ENCODE measurements at places on chromosomes 6 and 20.
A peak's percentile ranks its signal among the peaks of the same experiment; 100 is the strongest.

DNA sequence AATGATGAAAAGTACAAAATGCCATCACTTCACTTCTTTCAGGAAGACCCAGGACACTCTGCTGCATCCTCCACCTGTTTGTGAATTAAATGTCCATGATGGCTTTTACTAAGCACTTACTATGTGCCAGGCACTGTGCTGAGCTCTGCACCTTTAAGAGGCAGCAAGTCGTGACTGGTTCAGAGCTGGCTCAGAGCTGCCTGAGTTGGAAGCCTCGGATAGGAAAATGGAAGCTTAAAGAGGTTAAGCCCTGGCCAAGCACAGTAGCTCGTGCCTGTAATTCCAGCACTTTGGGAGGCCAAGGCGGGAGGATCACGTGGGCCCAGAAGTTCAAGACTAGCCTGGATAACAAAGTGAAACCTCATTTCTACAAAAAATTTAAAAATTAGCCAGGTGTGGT, 95.6 kb downstream of the SNX5 start:
- H3K4me1 ChIP-seq, result peaks cover 11% of the 10 kb centered on the region
- no peak overlapping the region for H3K4me3 ChIP-seq
- H3K27me3 ChIP-seq, result peaks cover 17% of the 10 kb centered on the region

GRCh38 chr20:5072756-5073659, 46.8 kb downstream of the PCNA start:
- DNase-seq, result no peak
- H3K36me3 ChIP-seq, result no peaks in the 10 kb centered on the region
- H3K27ac ChIP-seq, result no peak overlapping the region
- no peaks in the 10 kb centered on the region for H3K27me3 ChIP-seq
- H3K4me3 ChIP-seq, result no peak overlapping the region
- H3K4me1 ChIP-seq, result peaks cover 14% of the 10 kb centered on the region

DNA sequence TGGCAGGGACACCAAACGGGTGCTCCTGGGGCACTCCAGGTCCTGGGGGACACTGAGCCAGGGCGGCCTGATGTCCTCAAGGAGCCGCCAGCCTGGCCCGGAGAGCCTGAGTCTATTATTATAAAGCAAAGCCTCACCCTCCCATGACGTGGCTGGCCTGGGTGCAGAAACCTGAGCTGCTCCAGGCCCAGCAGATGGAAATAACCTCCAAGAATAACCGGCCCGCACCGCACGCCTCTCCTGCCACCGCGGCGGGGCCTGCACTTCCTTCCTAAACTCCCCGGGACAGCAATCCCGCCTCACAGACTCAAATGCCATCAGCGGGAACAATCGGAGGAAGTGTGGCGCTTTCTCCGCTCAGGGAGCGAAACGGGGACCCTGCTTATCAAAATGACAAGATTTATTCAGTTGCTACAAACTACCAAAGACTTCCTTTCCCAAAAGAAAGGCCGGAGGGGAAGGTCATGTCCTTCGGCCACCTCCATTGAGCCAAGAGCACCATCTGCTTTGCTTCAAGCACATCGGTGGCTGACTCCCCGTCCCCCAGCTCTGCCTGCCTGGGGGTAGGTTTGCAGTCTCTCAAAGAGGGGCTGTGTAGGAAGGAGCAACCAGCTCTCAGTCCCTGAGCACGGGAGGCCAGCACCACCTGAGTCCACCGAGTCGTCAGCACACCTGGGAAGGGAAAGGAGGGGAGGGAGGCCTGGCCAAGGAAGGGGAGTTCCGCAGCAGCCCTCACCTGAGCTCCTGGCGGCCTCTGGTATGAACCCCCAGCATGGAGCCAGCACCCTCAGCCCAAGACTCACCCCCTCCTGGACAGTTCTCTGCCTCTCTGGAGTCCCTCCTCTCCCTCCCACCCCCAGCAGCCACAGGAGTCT, 78.6 kb upstream of the QKI start:
- no peaks in the 10 kb centered on the region for H3K36me3 ChIP-seq
- no peak for DNase-seq
- H3K4me3 ChIP-seq, result no peak overlapping the region
- H3K4me1 ChIP-seq, result no peaks in the 10 kb centered on the region
- peaks cover 8% of the 10 kb centered on the region for H3K27me3 ChIP-seq
- no peak overlapping the region for H3K27ac ChIP-seq

DNA sequence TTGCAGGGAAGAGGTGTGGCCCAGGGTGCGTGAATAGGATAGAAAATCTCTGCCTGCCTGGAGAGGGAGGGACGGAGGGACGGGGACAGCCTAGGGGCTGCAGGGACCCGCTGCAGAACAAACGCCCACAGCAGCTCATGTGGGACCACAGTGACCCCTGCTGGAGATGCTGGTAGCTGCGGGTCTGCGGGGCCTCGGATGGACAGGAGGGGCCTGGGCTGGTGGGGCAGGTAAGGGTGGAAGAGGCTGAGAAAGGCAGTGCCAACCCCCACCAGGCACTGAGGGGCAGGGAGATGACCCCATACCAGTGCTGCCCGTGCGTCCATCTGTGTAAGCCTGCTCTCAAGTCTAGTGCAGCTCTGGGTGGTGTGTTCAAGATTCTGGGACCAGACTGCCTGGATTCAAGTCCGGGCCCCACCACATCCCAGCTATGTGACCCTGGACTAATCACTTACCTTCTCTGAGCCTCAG, 39.4 kb downstream of the KIAA1755 start:
- no peak overlapping the region for H3K4me3 ChIP-seq
- no peak overlapping the region for H3K27ac ChIP-seq
- H3K27me3 ChIP-seq, result peaks cover 8% of the 10 kb centered on the region
- DNase-seq, result peak; percentile 77
- H3K36me3 ChIP-seq, result no peaks in the 10 kb centered on the region

GRCh38 chr6:3251462-3252314, 7.1 kb upstream of the PSMG4 start:
- peaks cover 4% of the 10 kb centered on the region for H3K4me1 ChIP-seq
- peaks cover 36% of the 10 kb centered on the region for H3K27me3 ChIP-seq
- peak; percentile 85 for DNase-seq

DNA sequence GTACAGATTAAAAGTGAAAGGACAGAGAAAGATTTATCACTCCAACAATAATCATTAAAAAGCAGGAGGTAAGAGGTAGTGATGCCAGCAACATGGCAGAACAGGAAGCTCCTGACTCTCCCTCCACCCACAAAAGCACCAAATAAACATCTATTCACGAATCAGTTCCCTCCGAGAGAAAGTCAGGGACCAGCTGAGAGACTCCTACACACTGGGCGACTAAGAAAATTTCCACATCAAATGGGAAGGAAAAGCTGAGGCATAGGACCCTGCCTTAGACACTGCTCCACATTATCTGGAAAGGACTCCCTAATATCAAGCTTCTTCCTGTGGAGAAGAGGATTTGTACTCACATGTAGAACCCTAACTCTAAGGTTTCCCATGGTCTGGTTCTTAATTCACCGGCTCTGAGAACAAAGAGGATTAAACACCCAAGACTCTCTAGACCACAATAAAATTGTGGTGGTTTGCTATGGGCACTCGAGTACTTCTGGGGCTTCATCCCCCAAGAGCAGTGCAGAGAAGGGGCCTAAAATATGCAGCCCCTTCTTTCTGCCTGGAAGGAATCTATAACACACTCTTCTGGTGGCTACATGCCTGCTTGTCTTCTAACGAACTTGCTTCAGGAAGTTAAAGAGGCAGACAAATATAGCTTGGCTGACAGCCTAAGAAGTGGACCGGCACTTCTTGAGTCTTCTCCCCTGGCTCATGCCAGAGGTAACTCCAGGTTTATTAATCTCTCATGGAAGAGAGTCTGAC, 29.4 kb upstream of the ASF1A start:
- no peaks in the 10 kb centered on the region for H3K27me3 ChIP-seq
- H3K4me3 ChIP-seq, result peak overlapping the region; percentile 59
- H3K4me1 ChIP-seq, result peaks cover 50% of the 10 kb centered on the region
- H3K27ac ChIP-seq, result peak overlapping the region; percentile 56

- peaks cover 2% of the 10 kb centered on the region for H3K27me3 ChIP-seq
- no peak overlapping the region for H3K27ac ChIP-seq
- no peak overlapping the region for H3K4me3 ChIP-seq
- no peaks in the 10 kb centered on the region for H3K4me1 ChIP-seq
These were observed 49.9 kb downstream of the VEGFA start for GRCh38 chr6:43819958-43820357.

- no peak for DNase-seq
- no peaks in the 10 kb centered on the region for H3K4me1 ChIP-seq
- no peaks in the 10 kb centered on the region for H3K27me3 ChIP-seq
- no peaks in the 10 kb centered on the region for H3K36me3 ChIP-seq
These were observed 326.0 kb downstream of the PACRG start for GRCh38 chr6:163053667-163054344.

DNA sequence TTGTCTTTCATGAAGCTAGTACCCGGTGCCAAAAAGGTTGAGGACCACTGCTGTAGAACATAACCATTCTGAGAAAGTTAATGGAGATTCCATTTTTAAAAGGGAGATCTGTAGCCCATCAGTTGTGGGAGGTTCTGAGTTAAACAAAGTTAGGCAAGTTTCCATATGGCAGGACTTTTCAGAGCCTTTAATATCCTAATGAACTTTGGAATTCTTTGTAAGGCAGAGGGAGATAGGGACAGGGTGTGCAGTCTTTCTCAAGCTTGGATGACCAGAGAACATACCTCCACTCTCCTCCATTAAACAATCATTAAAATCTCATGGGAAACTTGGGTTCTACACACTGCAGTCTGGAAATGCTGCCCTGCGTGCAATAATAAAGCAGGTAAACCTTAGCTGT, 14.8 kb downstream of the ADGRF4 start:
- peaks cover 17% of the 10 kb centered on the region for H3K27me3 ChIP-seq
- H3K36me3 ChIP-seq, result no peaks in the 10 kb centered on the region
- H3K4me1 ChIP-seq, result peaks cover 26% of the 10 kb centered on the region

DNA sequence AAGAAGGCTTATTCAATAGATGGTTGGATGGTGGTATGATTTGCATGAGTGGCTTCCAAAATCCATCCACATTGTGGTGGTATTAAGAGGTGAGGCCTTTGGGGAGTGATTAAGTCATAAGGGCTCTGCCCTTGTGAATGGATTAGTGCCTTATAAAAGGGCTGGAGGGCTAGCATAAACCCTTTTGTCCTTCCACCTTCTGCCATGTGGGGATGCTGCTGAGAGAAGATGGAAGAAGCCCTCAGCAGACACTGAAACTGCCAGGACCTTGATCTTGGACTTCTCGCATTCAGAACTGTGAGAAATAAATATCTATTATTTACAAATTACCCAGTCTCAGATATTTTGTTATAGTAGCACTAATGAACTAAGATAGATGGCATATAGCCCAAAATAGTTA, 27.8 kb upstream of the SRPK1 start:
- no peaks in the 10 kb centered on the region for H3K36me3 ChIP-seq
- peaks cover 6% of the 10 kb centered on the region for H3K4me1 ChIP-seq
- no peak for DNase-seq
- no peak overlapping the region for H3K4me3 ChIP-seq
- H3K27ac ChIP-seq, result no peak overlapping the region
- no peaks in the 10 kb centered on the region for H3K27me3 ChIP-seq

GRCh38 chr6:161033667-161034066, 42.1 kb downstream of the MAP3K4 start:
- H3K36me3 ChIP-seq, result peaks cover 24% of the 10 kb centered on the region
- no peak overlapping the region for H3K4me3 ChIP-seq

DNA sequence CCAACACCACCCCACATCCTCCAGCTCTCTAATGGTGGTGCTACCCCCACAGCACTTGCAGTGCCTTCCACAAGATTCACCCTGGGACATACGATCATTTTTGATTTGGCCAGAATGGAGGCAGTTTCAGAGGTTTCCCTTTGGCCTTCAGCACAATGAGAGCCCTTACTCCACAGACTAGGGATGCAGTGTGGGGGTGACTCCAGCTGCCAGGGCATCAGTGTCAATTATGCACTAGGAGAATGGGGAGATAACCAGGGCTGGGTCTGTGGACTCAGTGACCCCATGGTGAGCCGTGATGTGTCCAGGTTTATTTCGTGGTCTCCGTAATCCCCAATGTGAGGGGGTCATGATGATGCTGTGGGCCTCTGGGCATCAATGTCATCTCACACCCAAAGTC, 31.5 kb upstream of the MICB start:
- H3K4me3 ChIP-seq, result no peak overlapping the region
- no peak for DNase-seq
- H3K27me3 ChIP-seq, result no peaks in the 10 kb centered on the region
- no peak overlapping the region for H3K27ac ChIP-seq

DNA sequence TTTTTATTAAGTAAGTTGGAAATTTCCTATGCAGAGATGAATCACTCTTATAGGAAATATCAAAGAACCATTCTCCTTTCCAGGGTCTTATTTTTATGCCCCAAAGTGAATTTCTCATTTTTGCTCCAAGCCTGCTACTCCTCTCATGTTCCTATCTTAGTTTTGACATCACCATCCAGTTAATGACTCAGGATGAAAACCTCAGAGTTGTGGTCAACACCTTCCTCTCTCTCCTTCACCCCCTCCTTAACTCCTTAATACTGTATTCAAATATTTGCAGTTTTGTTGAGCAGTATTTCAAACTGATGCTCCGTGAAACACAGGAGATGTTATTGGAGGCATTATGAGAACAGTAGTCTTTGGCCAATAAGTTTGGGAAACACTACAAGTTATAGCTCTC, 64.1 kb downstream of the NRN1 start:
- H3K4me1 ChIP-seq, result peaks cover 5% of the 10 kb centered on the region
- H3K27me3 ChIP-seq, result no peaks in the 10 kb centered on the region
- peaks cover 7% of the 10 kb centered on the region for H3K36me3 ChIP-seq
- H3K4me3 ChIP-seq, result no peak overlapping the region

- no peak for DNase-seq
- no peaks in the 10 kb centered on the region for H3K4me1 ChIP-seq
- peaks cover 6% of the 10 kb centered on the region for H3K27me3 ChIP-seq
- H3K4me3 ChIP-seq, result no peak overlapping the region
- no peaks in the 10 kb centered on the region for H3K36me3 ChIP-seq
These were observed 45.1 kb upstream of the TENT5A start for GRCh38 chr6:81797591-81797990.

DNA sequence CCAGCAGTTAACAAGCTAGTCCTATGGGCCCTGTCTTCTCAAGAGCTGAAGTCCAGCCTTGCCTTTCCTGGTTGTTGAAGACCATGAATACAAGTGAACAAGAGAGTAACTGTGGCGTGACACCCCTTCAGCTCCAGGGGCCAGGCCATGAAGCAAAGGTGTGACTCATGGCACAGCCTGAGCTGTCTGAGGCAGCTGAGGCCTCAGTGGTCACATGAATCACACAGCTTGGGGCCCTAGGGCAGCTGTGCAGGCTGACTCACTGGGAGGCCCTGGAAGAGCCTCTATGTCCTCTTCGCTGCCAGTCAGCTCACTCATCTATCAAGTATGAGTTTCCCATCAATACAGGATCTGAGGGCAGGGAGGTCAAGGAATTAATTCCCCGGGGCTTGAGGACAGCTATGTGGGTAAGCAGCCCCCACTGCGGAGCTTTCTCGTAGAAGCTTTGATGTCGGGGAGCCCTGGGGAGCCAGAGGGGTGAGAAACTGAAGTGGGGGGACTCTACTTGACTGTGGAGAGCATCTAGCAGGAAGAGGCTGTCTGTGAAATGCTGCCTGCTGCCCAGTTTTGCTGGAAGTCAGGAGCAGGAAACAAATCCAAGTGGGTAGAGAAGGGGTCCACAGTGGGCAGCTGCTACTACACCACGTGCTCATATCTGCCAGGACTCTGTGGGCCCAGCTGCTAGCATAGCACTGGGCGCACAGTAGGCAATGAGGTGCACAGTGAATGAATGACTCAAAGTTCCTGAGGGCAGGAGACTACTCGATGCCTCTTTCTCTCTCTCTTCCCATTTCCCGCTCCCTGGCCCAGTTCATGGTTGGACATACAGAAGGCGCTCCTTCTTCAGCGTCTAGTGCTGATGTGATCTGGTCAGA, 13.7 kb upstream of the FAM83C start:
- peak overlapping the region; percentile 93 for H3K27ac ChIP-seq
- H3K4me3 ChIP-seq, result peak overlapping the region; percentile 68
- H3K27me3 ChIP-seq, result no peaks in the 10 kb centered on the region
- H3K4me1 ChIP-seq, result peaks cover 60% of the 10 kb centered on the region
- H3K36me3 ChIP-seq, result peaks cover 8% of the 10 kb centered on the region
- DNase-seq, result peak; percentile 80

Measured in activated naive CD8-positive, alpha-beta T cell treated with anti-CD3 and anti-CD28 coated beads, Interleukin-2, amount 50 U/mL, for 24 hours (primary cell).